ENCODE measurements at places on chromosomes 4 and X. TPM values are rescaled to one million over a fixed set of nuclear protein-coding genes. Genes with fewer than 3 reads are reported as not detected.

Gene SLC2A9
- total RNA-seq, result 22.5 TPM

Gene SLC49A3
- total RNA-seq, result not detected

Gene STOX2
- total RNA-seq, result 1.1 TPM

Gene NKX6-1
- total RNA-seq, result 1.1 TPM

GRCh38 chrX:45748369-45748774, 547.7 kb upstream of the DIPK2B start:
- DNase-seq, result no peak

GRCh38 chrX:49291615-49292337, 11.7 kb upstream of the GAGE10 start:
- DNase-seq, result peak; percentile 57

- no peak for DNase-seq
These were observed 662 bp downstream of the UBA1 start for GRCh38 chrX:47194194-47194787.

DNA sequence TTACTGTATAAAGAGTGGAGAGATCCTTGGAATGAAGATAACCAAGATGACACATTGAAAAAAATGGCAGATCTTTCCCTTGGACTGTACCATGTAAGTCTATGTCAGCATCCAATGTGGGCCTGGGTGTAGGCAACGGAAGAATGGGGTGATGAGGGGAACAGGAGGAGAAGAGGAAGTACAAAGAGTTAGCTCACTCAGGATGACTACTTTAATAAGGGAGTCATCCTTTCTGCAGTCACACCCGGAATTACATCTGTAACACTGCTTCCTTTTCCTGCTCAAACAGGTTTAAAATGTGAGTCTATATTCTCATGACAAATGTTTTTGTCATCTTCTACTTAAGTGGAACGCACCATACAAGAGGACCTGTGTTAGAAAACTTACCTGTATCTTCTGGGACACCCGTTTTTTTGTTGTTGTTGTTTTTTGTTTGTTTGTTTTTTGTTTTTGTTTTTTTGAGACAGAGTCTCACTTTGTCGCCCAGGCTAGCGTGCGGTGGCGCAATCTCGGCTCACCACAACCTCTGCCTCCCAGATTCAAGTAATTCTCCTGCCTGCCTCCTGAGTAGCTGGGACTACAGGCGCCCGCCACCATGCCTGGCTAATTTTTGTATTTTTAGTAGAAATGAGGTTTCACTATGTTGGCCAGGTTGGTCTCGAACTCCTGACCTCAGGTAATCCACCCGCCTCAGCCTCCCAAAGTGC, 18.0 kb downstream of the HPSE start:
- DNase-seq, result no peak

GRCh38 chrX:72052415-72053090, 79.2 kb downstream of the RTL5 start:
- DNase-seq, result no peak

DNA sequence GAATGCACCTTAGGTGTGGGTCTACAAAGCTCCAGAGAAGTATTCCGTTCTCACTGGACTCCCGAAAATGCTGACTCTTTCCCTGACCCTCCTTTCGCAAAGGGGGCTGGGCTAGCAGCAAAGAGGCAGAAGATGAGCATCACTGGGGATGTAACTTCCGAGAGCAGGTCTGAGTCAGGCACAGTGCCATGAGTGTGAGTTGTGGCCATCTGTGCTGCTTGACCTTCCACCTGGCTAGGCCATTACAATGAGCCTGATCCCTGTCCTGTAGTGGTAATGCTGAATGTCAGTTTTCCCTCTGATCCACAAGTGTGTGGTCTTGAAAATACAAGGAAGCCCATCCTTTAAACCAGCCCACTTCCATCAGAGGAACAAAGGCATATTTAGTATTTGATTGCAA, 479.4 kb downstream of the AFF2 start:
- no peak for DNase-seq

DNA sequence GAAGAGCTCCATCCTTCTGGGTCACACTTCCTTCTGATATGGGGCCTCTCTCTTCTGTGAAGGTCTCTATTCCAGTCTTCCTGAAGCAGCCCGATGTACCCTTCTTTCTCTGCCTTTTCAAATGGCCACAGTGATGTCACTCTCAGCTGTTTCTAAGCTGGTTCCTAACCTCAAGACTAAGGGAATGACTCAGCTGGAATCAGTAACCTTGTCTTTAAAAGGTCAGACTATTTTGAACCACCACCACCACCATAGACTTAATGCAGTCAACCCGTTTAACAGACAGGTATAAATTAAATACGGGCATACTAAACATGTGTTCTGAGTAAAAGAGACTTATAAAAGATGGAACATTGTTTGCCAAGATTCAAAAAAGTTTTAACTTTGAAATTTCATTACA, 121.0 kb downstream of the PPA2 start:
- no peak for DNase-seq

DNA sequence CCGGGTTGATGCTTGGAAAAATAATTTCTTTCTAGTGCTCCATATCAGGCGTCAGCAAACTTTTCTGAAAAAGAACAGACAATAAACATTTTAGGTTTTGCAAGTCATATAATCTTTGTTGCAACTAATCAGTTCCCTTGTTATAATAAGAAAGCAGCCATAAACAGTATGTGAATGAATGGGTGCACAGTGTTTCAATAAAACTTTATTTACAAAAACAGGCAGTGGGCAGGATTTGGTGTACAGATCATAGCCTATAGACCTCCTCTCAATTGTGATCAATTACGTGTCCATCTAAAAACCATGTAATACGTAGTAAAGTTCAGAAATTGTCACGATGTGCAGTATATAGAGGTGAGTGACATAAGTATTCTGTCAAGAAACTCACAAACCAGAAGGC, 143.4 kb downstream of the AREG start:
- no peak for DNase-seq

DNA sequence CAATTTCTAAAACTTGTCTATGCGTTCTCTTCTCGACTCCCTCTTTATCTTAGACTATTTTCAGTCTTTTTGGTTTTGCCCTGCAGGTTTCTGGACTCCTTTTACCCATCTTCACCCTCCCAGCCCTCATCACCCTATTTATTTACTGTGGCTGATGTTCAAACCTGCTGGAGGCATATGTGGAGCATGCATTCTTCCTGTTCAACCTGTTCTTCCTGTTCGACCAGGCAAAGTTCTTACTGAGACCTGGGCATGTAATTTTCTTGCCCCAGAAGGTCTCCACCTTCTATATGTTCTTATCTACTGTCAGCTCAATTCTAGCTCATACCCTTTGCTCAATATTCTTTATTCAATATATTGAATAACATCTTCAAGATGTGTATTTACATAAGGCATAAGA, 69.4 kb upstream of the AGA start:
- no peak for DNase-seq

DNA sequence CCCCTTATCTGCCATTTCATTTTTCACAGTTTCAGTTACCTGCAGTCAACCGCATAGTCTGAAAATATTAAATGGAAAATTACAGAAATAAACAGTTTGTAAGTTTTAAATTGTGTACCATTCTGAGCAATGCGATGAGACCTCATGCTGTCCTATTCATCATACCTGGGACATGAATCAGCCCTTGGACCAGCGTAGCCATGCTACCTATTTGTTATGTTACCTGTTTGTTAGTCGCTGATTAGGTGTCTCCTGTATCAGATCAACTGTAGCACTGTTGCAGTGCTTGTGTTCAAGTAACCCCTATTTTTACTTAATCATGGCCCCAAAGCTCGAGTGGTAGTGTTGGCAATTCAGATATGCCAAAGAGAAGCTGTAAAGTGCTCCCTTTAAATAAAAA, 492.2 kb upstream of the AADAT start:
- DNase-seq, result no peak

DNA sequence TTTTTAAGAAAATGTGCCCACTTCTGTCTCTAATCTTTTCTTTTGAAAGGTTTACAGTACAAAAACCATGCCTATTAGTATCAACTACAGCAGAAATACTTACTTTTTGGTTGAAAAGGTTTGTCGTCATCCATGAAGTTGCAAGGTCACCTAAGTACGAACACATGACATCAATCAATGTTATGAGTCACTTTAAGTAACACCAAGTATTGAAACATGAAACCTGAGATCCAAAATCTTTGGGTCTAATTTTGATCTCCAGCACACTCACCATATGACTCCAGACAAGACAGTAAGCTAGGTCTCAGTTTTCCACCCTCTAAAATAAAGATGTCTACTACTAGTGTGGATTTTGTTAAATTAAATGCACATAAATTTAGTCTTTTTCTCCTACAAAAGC, 8.4 kb downstream of the ZNF280C start:
- DNase-seq, result no peak

GRCh38 chr4:184383497-184384055, 90.8 kb downstream of the IRF2 start:
- peak; percentile 96 for DNase-seq

- peak; percentile 52 for DNase-seq
These were observed 55.0 kb downstream of the LRBA start for GRCh38 chr4:150960079-150960478.

GRCh38 chrX:139969286-139969685, 4.0 kb upstream of the CXorf66 start:
- DNase-seq, result no peak

DNA sequence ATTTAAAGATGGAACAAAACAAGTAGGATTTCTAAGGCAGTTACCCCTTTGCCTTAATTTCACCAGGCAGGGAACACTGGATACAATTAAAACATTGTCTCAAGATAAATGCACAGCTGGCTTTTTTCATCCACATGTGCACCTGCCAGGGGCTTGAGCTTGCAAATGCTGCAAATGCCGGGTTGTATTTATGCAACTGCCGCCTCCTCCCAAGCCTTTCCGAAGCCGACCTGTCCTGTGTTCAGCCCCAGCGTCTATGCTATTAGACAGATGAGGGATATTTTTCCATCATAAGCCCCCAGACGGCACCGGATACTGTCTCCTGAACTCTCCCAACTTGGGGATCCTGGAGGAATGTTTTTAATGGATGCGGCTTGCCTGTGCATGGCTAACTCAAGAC, 251.6 kb downstream of the CRLF2 start:
- no peak for DNase-seq

DNA sequence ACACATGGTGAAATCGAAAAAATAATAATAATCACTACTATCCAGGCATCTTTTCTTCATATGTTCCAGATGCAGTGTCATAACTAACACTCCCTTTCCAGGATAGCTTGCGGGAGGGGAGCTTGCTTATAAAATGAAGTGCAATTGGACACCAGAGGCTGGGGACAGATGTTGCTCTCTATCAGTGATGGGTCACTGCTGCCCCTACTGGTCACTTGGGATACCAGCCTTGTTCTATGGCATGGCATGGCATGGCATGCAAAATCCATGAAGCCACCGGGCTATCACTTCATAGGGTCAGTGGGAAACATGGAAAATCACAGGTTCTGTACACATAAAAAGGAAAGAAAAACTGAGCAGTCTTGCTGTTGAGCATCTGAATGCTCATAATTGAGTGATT, 168.1 kb downstream of the GLRA2 start:
- peak; percentile 74 for DNase-seq

- DNase-seq, result no peak
These were observed 4.4 kb upstream of the HTATSF1 start for GRCh38 chrX:136493011-136493410.

- DNase-seq, result no peak
These were observed 938.9 kb upstream of the GRIA3 start for GRCh38 chrX:122245175-122245574.

DNA sequence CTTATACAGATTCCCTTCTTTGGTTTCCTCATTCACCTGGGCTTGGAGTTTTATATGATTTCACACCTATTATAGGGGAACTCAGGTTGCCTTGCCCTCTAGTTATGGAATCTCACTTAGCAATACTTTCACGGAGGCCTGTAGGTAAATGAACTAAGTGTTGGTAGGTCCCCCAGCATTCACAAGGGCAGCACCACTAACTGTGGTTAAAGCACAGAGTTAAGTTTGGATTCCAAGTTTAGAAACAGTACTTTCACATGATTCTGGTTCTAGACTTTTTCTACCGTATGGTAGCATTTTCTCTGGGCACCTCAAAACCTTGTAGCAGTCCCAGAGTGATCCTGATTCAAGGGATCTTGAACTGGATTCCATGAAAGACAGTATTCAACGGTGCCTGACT, 46.4 kb downstream of the SH2D1A start:
- no peak for DNase-seq

GRCh38 chr4:39637586-39638353, 895 bp downstream of the SMIM14 start:
- DNase-seq, result peak; percentile 71

Data from MCF 10A (cell line).